ENCODE measurements at places on chromosomes 6 and 20. TPM values are rescaled to one million over a fixed set of nuclear protein-coding genes. Genes with fewer than 3 reads are reported as not detected.

SNAP25 gene
- 61.0 TPM for total RNA-seq

PRR18 gene
- total RNA-seq, result not detected

RBPJL gene
- not detected for total RNA-seq

CALHM4 gene
- total RNA-seq, result not detected

KHDC1L gene
- 2.2 TPM for total RNA-seq

GJA1 gene
- 19.4 TPM for total RNA-seq

KHDRBS2 gene
- 19.7 TPM for total RNA-seq

MMP24 gene
- 19.0 TPM for total RNA-seq

DLGAP4 gene
- total RNA-seq, result 199 TPM

MAS1 gene
- not detected for total RNA-seq

SGK2 gene
- total RNA-seq, result 0.56 TPM

SLC52A3 gene
- total RNA-seq, result not detected

ECT2L gene
- 2.7 TPM for total RNA-seq

FAM209A gene
- not detected for total RNA-seq

SIRPA gene
- 0.34 TPM for total RNA-seq

FAM83B gene
- not detected for total RNA-seq

EIF6 gene
- 85.2 TPM for total RNA-seq

TNXB gene
- 6.0 TPM for total RNA-seq

CTAGE9 gene
- not detected for total RNA-seq

RNF39 gene
- not detected for total RNA-seq

HLA-DQB2 gene
- not detected for total RNA-seq

RTN4IP1 gene
- total RNA-seq, result 4.7 TPM

OR2B6 gene
- not detected for total RNA-seq

MDFI gene
- total RNA-seq, result 7.9 TPM

MMP24OS gene
- total RNA-seq, result 99.0 TPM

BMP6 gene
- total RNA-seq, result 0.25 TPM

LY6G6C gene
- total RNA-seq, result 1.8 TPM

PLG gene
- total RNA-seq, result not detected

IPCEF1 gene
- 0.61 TPM for total RNA-seq

SLC2A10 gene
- total RNA-seq, result 0.37 TPM

ZNF133 gene
- 27.3 TPM for total RNA-seq

SIRPD gene
- not detected for total RNA-seq

TGM2 gene
- total RNA-seq, result not detected

SLC13A3 gene
- 5.8 TPM for total RNA-seq

GLP1R gene
- not detected for total RNA-seq

NKX2-4 gene
- total RNA-seq, result not detected

TNNC2 gene
- total RNA-seq, result 0.64 TPM

EPB41L1 gene
- total RNA-seq, result 54.1 TPM

CYB5R4 gene
- 23.1 TPM for total RNA-seq

PHACTR1 gene
- total RNA-seq, result 50.7 TPM

CD24 gene
- total RNA-seq, result 782 TPM

GHRH gene
- not detected for total RNA-seq

LY6G5B gene
- total RNA-seq, result 43.1 TPM

FAM50B gene
- total RNA-seq, result 3.6 TPM

ASIP gene
- not detected for total RNA-seq

WFDC10B gene
- total RNA-seq, result not detected

SMPDL3A gene
- 10.0 TPM for total RNA-seq

RNF217 gene
- 5.9 TPM for total RNA-seq

APOM gene
- 1.5 TPM for total RNA-seq

WTAP gene
- 108 TPM for total RNA-seq

DZANK1 gene
- 6.4 TPM for total RNA-seq

PGC gene
- total RNA-seq, result not detected

UBE2V1 gene
- total RNA-seq, result 149 TPM

APOBEC2 gene
- 0.61 TPM for total RNA-seq

HLA-DQA2 gene
- total RNA-seq, result not detected

MATN4 gene
- not detected for total RNA-seq

NEURL2 gene
- 3.5 TPM for total RNA-seq

Data from glutamatergic neuron (in vitro differentiated cells).